CD8-positive, alpha-beta memory T cell (primary cell): ENCODE measurements at places on chromosomes 7 and 10.

DNA sequence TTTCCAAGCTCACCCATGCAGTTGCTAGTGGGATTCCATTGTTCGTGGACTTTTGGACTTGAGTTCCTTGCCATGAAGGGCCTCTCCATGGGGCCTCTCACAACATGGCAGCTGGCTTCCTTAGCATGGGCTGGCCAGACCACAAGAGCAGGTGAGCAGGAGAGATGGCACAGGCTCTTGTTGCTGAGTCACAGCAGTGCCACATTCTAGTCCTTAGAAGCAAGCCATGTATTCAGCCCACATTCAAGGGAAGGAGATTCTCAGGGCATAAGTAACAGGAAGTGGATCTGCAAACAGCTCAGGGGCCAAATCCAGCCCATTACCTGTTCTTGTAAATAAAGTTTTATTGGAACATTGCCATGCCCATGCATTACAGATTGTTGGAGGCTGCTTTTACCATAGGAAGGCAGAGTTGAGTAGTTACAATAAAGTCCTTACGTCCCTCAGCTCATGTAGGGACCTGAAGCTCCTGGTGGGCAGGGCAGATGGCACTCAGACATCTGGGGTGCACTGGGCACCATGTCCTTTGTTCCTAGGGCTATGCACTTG is 481.5 kb upstream of the FOXK1 start:
- DNase-seq = no peak

DNA sequence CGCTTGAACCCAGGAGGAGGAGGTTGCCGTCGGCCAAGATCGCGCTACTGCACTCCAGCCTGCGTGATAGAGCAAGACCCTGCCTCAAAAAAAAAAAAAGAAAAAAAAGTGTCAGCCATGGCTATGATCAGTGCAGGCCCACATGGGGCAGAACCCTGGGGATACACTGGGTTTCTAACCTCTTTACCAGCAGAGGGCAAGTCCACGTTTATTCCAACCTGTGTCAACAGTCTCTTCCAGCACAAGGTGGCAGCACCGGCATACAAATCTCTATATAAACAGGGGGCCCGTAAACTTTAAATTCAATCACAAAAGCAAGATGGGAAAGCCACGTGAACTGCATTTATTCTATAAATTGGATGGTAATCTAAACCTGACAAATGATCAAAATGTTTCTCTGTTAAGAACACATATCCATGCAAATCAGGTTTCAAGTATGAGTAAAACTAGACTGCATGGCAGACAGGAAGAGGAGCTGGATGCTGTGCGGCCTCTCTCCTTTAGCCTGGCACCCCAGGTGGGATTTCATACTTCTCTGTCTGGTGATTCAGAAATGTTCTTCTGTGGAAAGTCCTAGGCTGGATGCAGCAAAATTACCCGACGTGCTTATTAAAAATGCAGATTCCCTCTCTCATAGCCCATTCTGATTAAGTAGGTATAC is 60.0 kb upstream of the STEAP1B start:
- peak; percentile 45 for DNase-seq

DNA sequence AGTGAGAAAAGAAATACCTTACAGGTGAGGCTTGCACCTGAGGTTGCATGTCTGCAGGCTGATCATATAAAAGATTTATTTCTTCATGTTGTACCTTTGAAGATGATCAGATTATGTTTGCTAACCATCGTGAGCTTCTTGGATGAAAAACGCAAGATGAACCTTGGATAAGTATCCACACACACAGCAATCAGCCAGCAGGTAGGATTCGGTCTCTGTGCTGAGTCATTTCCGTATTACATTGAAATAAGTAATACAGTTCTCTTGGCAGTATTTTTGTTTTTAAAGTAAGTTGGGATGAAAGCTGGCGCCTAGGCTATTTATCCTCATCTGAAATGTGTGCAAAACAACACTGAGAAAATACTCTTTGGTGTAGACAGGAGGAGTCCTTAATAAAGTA is 109.0 kb upstream of the PRKCQ start:
- DNase-seq = no peak

DNA sequence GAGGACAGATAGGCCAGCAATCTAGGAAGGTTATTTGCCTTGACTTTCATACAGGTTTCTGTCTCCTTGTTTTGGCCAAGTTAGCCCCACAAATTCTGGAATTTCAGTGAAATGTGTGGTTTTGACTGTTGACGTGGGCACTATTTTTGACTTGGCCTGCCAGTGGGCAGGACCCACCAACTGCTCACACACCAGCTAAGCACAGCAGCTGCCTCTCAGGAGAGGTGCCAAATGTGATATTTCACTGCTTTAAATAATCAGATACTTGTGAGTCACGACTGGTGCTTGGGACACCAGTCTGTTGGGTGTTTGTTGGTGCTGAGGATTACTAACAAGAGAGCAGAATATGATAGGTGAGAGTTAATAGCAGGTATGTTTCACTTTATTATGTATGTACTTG is 409.7 kb upstream of the MTPN start:
- no peak for DNase-seq

DNA sequence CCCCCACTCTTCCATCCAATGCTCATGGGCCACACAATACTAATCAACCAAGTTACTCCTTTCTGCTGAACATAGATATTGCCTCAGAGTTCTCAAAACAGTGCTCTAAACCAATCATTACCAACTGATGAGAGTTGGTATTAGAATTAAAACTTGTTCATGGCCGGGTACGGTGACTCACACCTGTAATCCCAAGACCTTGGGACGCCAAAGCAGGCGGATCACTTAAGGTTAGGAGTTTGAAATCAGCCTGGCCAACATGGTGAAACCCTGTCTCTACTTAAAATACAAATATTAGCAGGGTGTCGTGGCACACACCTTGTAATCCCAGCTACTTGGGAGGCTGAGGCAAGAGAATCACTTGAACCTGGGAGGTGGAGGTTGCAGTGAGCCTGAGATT is 8.2 kb downstream of the TM9SF3 start:
- no peak for DNase-seq

- no peak for DNase-seq
Observed at GRCh38 chr10:26057466-26057865, 123.4 kb downstream of the MYO3A start.

GRCh38 chr10:3745521-3745920 is 39.5 kb downstream of the KLF6 start:
- DNase-seq = no peak

DNA sequence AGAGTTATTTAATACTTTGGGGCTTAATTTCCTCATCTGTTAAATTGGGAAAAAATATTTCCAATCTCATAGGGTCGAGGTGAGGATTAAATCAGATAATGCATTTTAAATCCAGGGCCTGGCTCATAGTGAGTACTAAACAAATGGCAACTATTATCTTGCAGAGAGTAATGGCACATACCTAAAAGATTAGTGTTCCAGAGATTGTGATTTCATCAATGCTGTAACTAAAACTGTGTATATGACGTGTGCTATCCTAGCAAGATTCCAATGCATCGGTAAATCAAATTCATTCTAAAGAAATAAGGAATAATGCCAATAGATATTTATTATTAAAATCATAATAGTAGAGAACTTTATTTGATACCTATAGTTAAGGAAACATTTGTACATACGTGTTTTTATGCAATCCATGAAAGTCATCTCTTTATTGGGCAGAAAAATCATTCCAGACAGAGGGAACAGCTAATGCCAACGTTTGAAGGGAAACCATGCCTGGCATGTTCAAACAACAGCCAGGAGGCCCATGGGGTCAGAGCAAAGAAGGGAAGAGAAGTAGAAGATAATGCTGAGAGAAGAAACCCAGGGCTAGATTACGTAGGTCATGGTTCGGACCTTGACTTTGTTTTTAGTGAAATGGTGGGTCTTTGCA is 174.8 kb upstream of the AGR3 start:
- no peak for DNase-seq

DNA sequence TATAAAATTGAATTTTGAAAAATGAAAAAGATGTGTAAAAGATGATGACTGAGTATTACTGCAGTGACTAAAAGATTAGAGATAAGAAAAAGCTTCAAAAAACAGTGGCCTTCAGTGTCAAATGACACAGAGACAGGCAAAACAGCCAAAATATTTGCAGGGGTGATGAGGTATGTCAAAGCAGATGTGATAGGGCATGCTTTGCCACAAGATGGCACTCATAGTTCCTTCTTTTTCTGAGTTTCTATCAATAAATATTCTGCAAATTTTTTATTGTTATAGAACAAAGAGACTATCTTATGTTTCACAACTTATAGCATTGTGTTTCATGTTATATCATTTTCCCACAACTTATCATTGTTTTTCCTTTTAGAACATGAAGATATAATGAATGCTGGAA is 344.1 kb upstream of the HPS1 start:
- no peak for DNase-seq

DNA sequence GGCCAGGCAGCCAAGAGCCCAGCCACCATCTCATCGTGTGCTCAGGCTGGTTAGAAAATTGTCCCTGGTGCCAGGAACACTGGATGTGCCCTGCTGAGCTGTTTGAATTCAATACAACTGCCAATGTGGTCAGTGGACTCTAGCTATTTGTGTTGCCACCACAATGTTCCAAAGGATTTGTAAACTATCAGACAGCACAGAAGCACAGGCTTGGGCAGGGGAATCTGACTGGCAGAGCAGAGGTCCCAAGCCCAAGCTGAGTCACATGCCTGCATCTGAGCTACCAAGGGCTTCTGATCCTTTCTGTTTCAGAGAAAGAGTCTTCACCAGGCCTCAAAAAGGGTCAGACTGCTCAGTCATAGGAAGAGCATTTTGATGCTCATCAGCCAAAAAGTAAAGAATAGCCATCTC is 232.1 kb upstream of the SEMA3C start:
- DNase-seq = no peak

DNA sequence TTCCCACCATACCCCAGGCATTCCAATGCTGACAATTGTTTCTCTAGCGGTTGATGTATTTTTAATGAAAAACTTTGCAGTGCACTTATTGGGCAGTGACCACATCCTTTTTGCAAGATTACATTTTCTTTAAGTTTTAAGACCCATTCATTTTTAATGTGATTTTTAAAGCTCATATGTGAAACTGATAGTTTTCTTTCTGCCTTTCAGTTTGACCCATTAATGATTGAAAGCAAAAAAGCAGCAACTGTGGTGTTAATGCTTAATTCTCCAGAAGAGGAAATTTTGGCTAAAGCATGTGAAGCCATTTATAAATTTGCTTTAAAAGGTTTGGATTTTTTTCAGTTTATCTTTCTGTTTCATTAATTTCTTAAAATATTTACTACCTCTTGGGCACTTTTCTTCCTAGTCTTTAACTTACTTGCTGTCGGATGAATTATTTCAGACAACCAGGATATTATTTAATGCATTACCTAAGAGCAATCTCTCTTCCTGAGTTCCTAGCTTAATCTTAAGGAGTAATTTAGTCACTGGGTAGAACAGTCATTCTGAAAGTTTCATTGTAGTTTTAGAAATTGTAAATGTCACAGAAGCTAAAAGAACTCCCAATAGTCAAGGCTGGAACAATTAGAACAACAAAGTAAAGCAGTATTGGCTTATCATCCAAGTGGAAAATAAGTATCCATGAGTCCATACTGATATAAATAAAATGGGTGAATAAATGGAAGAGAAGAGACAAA is 18.3 kb downstream of the ARMC3 start:
- no peak for DNase-seq

GRCh38 chr7:157779206-157779605 is 442.4 kb downstream of the DNAJB6 start:
- no peak for DNase-seq

GRCh38 chr10:6787091-6787490 is 207.0 kb upstream of the PRKCQ start:
- no peak for DNase-seq
